ENCODE measurements at places on chromosomes 11 and 22.

DNA sequence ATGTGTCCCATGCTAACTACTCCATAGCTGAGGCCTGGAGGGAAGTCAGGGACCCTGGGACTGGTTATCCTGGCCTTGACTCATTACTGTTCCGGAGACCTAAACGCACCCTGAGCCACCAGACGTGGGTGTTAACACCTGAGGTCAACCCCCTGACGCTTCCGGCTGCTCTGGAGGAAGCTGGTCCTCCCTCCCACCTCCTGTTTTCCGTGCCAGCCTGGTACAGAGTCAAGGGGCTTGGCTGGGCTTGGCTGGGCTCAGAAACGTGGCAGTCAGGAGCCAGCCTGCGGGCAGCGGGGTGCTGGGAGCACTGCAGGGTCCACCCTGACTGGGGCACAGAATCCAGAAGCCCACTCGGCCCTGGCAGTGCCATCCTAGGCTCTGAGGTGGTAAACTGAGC is 2.6 kb downstream of the TMPRSS4 start:
- no peak for ATAC-seq

DNA sequence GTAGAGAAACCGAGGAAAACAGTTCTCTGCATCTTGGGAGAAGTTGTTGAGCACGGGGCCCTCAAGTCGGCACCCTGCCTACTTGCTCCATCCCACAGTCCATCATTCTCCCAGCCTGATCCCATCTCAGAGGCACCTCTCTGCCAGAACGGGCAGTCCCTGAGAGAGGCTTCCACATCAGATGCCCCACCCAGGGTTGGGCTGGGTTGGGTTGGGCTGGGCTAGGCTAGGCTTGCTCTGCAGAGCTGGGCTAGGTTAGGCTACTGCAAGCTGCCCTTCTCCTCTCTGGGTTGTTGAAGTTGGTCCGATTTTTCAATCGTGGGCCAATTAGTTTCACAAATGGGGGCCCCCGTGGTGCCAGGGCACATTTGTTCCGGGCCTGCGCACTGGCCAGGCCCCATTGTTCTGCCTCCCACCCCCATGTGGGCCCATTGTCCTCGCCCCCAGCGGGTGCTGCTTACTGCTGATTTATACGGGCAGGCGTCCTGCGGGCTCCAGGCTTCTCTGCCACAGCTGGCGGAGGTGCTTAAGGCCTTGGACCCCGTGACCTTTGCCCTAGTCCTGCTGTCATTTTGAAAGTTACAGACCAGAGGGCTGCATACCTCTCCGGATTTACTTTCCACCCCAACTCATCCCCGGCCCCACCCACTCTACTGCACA is 63.7 kb upstream of the NNMT start:
- ATAC-seq = no peak

GRCh38 chr11:4626207-4627099 is 10.8 kb upstream of the OR51D1 start:
- ATAC-seq = no peak

DNA sequence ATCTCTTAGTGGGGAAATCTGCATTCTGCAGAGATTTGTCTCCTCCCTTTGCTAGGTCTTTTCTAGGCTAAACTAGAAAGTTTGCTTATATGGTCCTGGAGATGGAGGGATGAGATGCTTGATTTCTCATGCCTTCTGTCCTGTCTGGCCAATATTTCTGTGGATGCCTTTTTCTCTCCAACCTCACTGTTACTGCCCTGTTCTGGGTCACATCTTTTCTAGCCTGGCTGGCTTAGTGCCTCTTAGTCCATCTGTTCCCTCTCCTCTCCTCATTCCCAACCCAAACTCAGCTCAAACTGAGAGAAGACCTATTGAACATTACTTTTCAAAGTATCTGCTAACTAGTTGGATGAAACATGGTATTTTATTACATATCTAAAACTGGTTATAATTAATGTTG is 62.0 kb downstream of the RRM1 start:
- ATAC-seq = no peak

DNA sequence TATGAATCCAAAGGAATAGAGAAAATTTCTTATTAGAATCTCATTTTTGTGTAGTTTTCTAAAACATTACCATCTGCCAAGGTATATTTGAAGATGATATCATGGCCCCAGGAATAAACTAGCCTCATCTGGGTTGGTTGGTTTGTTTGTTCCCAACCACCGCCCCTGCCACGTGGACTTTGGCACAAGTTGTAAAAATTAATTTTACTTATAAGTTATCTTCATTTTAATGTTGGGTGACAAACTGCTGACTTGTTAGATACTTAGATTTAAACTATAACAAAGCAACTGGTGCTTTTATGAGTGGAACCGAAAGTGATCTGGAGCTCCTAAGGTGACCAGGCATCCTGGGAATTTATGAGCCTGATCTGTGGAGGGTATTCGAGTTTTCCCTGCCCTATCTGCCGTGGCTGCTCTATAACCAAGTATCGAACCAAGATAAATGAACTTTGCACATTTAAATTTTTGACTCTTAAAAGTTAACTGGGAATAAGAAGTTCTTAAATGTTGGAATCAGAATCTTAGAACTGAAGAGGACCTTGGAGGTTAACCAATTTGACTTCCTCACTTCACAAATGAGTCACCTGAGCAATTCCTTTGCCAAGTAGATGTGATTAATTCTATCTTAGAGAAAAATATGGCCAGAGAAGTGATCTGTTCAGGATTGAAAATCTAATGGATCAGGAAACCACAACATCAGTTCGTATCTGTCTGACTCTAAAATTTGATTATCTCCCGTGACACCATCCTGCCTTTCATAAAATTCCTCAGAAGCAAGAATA is 129.1 kb upstream of the ARHGAP42 start:
- ATAC-seq = no peak

GRCh38 chr11:133896028-133896427 is 50.7 kb upstream of the SPATA19 start:
- ATAC-seq = no peak

- no peak for ATAC-seq
These were observed 57.0 kb upstream of the ADORA2A start for GRCh38 chr22:24370401-24370800.

DNA sequence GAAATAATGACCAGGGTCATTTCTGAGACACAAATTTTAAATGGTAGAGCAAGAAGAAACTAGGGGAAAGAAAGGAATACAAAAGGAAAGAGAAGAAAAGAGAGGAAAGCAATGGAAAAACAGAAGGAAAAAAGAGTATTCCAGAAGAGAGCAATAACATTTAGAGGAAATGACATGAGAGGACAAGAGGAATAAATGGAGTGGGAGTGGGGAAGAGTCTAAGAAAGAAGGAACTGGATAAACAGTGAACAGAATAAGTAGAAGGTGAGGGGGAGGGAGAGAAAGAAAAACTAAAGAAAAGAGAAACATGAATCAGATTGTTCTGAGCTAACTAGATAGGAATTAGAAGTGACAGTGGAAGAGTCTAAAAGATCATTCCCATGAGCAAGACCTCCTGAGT is 28.4 kb downstream of the PRDM10 start:
- no peak for ATAC-seq

DNA sequence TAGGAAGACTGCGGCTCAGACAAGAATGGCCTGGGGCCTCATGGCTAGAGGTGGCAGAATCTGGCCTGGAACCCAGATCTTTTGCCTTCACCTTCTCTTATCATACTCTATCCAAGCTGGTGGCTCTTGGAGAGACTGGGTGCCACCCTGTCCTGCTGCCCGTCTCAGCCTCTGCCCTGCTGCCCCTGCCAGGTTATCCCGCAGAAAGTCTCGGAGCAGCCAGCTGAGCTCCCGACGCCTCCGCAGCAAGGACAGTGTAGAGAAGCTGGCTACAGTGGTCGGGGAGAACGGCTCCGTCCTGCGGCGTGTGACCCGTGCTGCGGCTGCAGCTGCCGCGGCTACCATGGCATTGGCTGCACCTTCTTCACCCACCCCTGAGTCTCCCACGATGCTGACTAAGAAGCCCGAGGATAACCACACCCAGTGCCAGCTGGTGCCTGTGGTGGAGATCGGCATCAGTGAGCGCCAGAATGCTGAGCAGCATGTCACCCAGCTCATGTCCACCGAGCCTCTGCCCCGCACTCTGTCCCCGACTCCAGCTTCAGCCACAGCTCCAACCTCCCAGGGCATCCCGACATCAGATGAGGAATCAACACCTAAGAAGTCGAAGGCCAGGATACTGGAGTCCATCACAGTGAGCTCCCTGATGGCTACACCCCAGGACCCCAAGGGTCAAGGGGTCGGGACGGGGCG is 5.9 kb downstream of the INCENP start:
- ATAC-seq = no peak

- no peak for ATAC-seq
These were observed 668.7 kb downstream of the BRD1 start for GRCh38 chr22:49158741-49159564.

DNA sequence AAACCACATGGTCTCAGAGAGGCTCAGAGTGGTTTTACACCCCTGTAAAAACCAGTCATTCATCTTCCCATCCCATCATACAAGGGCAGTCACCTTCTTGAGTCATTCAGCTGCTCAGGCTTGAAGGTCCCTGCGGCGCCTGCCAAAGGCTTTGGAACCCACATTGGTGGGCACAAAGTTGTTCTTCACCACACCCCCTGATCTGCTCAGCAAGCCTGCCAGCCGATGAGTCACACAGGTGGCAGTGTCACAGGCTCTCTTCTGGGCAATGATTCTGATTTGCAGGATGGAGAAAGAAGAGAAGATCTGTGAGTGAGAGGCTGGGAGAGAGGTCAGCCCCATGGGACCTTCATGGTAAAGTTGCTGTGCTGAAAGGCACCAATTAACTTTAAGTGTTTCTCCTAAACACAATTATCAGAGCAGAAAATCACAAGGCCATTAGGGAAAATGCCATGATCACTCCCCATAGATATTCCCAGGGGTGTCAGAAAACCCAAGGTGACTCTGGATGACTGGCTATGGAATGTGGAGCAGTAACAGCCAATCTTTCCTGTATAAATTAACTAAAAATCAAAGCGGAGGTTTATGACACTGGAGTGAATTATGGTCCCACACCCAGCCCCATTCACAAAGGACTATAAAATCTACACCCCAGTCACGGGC is 4.4 kb downstream of the CALCA start:
- ATAC-seq = no peak

DNA sequence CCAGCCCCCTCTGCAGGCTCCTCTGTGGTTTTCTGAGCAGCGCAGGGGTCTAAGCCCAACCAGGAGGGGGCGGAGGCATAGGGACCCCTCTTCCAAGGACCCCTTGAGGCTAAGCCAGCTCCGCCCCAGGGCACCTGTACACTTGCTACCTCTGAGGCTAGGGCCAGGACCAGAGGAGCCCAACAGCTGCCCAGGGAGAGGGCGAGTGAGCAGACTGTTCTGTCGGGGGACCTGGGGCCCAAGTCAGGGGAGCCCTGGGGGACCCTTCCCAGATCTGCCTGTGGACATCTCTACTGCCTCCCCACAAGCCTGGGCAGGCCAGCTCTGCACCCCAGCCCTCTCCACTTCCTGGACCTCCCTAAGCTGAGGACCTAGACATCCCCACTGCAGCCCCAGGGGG is 1.8 kb downstream of the B4GALNT4 start:
- ATAC-seq = no peak

DNA sequence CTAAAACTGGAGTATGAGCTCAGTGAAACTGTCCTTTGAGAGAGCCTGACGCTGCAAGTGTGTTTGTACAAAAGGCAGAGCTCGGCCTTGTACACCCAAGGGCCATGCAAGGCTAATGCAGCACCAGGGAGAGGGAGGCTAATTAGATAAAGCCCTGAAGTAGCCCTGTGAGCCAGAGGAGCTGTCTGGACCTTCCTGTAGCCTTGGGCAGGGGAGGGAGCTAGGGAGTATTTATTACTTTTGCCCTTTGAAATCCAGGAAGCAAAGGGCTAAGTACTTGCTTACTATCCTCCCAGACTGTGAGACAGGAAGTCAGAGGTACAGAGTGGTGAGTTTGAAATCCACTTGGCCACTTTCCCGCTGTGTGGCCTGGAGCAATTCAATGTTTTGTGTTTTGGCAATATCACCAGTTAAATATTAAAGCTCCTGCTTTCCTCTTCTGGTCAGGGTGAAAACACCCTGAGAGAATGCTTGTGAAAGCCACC is 10.2 kb upstream of the LDHA start:
- peak; percentile 2 for ATAC-seq

GRCh38 chr11:36195496-36196354 is 93.5 kb downstream of the COMMD9 start:
- no peak for ATAC-seq

GRCh38 chr22:26464312-26464711 is 19.3 kb downstream of the HPS4 start:
- no peak for ATAC-seq

DNA sequence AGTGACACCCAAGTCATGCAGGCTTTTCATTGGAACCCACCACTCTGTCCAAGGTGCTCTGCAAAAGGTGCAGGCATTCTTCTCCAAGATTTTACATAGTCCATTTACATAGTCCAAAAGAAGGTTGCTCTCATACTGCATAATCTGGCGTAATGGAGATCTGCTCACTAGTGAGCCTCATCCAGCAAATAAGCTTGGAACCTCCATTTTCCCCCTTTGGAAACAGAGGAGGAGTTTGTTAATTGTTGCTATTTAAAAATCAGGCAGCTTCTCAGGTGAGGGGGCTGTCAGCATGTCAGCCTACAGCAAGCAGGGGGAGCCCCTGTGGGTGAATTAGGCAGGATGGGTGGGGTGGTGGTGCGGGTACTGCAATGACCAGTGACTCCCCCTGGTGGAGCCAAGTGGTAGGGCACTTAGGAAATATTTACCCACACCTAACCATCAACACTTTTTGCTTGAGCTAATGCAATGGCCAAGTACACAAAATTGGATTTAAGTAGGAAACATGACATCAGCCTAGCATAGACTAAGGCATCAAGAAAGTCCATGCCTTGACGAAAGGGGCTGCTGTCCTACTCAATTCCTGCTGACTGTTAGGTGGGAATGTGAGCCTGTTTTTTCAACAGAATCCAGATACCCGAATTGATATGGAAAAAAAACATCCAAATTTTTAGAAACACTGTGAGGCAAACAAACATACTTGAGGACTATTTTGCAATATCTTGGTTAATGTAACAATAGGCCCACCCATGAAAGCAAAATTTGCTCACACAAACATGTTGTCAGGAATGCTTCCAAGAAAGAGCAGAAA is 64.5 kb downstream of the AMBRA1 start:
- ATAC-seq = peak; percentile 83

DNA sequence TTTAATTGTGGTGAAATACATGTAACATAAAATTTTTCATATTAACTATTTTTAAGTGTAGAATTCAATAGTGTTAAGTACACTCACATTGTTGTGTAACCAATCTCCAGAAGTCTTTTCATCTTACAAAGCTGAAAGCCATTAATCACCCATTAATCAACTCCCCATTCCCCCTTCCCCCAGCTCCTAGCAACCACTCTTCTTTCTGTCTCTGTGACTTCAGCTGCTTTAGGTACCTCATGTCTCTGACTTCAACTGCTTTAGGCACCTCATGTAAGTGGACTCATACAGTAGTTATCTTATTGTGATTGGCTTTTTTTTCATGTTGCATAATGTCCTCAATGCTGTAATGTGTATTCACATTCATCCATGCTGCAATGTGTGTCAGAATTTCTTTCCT is 150.8 kb upstream of the NTM start:
- ATAC-seq = no peak
